ENCODE measurements at places on chromosomes 6 and 20.

GRCh38 chr6:110419028-110419739, 3.8 kb upstream of the DDO start:
- DNase-seq, result no peak

GRCh38 chr6:27584326-27584725, 111.4 kb upstream of the ZNF184 start:
- no peak for DNase-seq

GRCh38 chr20:53622247-53623133, 28.9 kb upstream of the ZNF217 start:
- DNase-seq, result no peak

- DNase-seq, result no peak
These were observed 23.5 kb downstream of the GFOD1 start for GRCh38 chr6:13463941-13464340.

DNA sequence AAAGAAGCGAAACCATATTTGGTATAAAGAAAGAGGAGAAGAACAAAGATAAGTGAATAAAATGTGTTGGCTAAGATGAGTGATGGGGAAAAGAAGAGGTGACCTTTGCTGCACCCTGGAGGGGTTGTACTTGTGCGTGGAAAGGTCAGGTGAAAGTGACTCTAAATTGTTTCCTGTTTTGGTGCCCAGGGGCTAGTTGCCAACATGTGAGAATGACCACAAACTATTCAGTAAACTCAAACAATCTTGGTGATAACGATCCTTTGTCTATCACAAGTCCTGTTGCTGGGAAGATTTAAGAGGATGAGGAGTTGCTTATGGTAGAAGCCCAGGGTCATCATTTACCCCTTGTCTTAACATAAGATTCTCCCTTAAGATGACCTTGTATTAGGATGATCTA, 57.9 kb downstream of the ADGRF5 start:
- no peak for DNase-seq

- no peak for DNase-seq
These were observed 178.4 kb downstream of the FARS2 start for GRCh38 chr6:5439749-5440148.

- no peak for DNase-seq
These were observed 2.7 kb downstream of the WRNIP1 start for GRCh38 chr6:2767657-2768524.

GRCh38 chr6:43468748-43469681, 8.4 kb upstream of the TJAP1 start:
- DNase-seq, result peak; percentile 10

GRCh38 chr6:1145768-1146218, 166.1 kb upstream of the FOXQ1 start:
- DNase-seq, result no peak

GRCh38 chr6:113699239-113699638, 157.9 kb upstream of the MARCKS start:
- DNase-seq, result no peak

- no peak for DNase-seq
These were observed 240 bp downstream of the FOXQ1 start for GRCh38 chr6:1312203-1312472.

DNA sequence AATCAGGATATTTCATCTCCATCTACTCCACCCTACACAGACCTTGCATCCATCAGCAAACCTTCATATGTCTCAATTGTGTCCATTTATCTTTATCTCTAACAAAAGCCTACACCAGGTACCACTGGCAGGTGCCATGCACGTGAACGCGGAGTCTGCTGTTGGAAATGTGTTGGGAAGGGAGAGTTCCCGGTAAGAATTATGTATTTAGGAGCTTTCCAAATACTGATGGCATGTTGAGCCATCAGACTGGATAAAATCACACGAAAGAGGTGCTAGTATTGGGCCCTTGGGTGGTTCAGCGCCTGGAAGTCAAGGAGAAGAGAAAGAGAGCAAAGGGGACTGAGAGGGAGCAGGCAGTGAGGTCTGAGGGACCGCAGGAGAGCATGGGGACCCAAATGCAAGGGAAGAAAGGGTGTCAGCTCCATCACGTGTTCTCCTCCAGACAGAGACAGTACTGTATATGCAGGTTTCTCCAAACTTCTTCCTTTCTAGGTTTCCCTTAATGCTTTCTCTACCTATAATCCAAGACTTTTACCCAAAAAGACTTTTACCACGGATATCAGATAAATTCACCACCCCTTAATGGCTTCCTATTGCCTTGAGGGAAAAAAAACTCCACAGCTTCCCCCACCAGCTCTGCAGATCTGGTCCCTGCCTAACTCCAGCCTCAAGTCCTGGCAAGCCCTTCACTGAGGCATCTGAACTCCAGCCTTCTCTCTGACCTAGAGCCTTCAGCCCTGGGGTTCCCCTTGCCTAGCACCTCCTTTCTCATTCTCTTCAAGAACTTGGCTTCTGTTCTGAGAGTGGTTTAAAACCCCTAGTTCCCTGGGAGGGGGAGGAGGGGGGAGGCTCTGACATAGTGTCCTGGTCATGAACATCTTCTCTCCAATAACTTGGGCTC, 4.8 kb upstream of the ZNF217 start:
- no peak for DNase-seq

DNA sequence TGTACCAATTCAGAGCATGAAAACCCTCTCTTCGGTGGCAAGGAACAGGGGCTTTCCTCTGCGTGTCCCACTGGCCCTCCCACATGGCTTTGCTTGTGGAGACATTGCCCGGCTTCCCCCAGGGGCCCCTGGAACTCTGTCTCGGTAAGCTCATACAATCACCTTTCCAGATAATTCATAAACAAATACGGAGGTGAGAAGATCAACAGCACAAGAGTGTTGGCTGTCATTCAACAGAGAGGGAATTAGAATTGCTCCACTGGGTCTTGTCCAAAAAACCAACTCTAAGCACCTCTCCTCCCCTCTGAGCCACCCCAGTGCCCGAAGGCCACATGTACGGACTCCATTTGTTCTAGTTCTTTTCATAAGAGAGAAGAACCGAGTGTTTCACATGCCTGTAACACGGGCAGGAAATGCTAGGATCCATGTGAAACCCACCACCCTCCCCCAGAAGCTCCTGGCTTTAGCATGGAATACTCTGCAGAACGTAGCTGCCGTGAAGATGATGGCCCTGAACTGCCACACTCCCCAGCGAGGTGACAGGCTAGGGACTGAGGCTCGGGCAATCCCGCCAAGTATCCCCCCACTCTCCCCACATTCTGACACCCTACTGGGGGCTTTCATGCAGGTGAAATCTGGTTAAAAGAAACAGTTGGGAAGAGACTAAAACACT, 24.6 kb upstream of the FOXC1 start:
- DNase-seq, result no peak

DNA sequence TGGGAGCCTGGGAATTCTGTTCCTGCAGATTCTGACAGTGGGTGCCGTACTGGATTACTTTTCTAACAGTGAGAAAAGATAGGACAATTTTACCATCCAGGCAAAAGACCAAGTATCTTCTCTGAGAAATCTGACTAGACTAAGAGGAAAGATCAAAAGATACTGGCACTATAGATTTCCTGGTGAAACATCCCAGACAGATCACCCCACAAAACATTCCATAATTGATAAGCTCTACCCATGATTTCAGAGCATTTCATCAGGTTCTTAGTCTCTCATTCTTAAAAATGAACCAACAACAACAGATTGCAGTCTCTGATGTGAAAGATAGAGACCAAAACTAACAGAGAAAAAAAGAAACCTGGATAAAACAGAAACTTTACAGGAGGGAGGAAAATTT, 13.6 kb upstream of the UBR2 start:
- no peak for DNase-seq

DNA sequence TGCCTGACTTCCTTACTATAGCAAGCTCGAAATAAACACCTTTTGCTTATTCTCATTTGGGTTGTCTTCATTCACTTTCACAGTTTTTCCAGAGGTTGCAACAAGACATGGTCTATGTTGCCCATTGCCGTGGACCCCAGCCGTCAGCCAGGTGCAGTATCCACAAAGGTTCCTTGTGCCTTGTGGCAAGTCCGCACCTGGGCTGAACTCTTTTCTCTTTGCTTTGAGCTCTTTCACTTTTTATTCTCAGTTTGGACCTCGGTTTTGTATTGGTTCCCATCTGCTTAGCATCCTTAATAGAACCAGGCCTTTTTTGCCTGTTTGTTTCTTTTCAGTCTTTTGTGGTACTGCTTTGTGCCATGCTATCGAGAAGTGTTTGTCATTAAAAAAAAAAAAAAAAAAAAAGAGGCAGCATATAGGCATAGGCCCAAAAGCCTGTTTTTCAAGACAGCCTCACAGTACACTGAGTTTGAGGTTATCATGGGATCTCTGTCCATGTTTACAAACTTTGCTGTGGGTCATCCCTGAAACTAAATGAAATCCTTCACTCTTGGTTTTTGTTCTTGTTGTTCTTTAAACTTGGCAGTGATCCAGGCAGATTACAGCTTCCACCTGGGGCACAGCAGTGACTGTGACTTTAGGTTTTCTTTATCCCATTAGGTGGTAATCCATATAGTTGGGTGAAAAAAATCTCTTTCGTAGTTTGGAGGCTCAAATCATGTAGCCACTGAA, 33.3 kb downstream of the GSTA3 start:
- no peak for DNase-seq

- DNase-seq, result no peak
These were observed 68.3 kb downstream of the ADTRP start for GRCh38 chr6:11710311-11710761.

DNA sequence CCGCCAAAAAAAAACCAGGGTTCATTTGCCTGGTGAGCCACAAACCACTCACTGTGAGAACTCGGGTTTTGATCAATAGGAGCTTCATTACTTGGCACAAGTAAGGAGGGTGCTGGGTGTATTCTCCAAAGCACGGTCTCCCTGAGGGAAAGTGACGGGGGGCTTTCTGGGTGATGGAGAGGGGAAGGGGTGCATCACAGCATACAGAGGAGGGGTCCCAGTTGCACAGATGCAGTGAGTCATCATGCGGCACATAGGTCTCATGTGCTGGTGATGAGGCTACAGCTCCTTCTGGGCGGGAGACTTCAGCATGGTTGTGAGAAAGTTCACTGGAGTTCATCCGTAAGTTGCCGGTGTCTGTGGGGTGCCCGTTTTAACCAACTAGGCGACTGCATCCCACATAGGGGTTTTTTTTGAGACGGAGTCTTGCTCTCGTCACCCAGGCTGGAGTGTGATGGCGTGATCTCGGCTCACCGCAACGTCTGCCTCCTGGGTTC, 36.2 kb downstream of the SUN5 start:
- DNase-seq, result no peak

GRCh38 chr20:5718896-5719595, 31.2 kb upstream of the SHLD1 start:
- DNase-seq, result no peak

- no peak for DNase-seq
These were observed 126.0 kb upstream of the ADGRF1 start for GRCh38 chr6:47168180-47168579.

DNA sequence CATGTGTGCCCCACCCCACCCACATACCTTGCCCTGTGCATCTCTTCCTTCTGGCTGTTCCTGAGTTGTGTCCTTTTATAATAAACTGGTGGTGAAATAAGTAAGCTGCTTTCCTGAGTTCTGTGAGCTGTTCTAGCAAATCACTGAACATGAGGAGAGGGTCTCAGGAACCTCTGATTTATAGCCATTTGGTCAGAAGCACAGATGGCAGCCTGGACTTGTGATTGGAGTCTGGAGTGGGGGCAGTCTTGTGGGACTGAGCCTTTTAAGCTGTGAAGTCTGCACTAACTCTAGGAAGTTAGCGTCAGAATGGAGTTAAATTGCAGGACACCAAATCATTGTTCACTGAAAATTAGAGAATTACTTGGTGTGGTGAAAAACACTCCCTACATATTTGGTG, 245.4 kb downstream of the LRFN2 start:
- no peak for DNase-seq

GRCh38 chr20:59987135-59987534, 28.9 kb downstream of the CDH26 start:
- DNase-seq, result no peak

- DNase-seq, result no peak
These were observed 330.6 kb upstream of the MARCKS start for GRCh38 chr6:113526553-113526952.

DNA sequence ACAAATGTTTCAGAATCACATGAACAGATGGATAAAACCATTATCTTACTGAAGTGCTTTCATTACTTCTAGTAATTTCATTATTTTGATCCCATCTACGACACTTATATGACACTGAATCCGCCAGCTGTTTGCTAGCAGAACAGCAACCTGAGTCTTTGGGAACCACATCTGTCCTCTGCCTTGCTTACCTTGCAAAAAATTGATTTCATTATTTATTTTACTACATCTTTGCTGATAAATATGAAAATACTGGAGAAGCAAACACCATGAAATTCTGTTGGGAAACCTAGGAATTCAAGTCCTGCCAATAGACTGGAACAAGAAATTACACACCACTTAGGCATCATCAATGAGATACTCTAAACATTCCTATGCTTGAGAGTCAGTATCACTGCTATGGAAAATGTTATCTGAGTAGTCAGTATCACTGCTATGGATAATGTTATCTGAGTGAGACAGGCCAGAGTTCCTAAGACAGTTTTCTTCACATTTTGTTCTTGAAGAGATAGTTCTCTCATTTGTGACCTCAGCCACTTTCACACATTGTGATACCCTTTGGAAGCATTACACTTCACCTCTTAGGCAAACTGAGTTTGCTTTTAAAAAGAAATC, 91.9 kb downstream of the PDE10A start:
- no peak for DNase-seq

DNA sequence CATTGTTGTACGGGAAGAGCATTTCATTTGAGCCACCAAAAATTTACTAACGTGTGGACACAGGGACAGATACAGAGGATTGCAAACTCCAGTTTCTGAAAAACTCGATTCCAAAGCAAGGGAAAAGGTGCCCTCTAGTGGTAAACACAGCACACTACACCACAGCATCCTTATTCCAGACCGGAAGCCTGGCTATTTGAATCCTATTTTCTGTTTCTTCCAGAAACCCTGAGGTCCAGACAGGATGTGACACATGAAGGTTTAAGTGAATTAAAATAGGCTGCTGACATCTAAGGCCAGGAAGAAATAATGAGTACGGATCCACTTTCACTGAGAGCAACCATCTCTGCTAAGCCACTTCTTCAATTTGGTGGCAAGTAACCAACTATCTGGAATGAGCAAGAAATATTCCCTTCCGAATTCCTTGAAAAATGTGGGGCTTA, 31.8 kb upstream of the GMPR start:
- peak; percentile 78 for DNase-seq
